ENCODE measurements at places on chromosomes 1 and 21.

DNA sequence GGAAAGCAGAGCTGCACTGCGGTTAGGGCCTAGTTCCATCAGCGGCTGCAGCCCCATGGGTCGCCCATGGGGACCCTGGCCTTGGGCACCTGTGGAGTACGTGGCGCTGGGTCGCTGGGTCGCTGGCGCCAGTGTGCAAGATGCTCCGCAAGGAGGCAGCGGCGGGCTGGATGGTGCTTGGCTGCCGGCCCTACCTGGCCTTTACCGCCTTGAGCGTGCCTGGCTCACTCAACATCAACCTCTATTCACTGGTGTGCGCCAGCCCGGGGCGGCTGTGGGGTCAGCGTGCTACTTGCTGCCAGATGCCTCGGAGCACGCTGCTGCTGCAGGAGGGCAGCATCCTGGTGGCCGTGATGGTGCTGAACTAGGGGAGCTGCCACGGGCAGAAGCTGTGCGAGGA, 85.1 kb upstream of the RHOU start:
- DNase-seq = no peak

- no peak for DNase-seq
Observed at GRCh38 chr21:23811805-23812204, 1795.5 kb downstream of the MRPL39 start.

DNA sequence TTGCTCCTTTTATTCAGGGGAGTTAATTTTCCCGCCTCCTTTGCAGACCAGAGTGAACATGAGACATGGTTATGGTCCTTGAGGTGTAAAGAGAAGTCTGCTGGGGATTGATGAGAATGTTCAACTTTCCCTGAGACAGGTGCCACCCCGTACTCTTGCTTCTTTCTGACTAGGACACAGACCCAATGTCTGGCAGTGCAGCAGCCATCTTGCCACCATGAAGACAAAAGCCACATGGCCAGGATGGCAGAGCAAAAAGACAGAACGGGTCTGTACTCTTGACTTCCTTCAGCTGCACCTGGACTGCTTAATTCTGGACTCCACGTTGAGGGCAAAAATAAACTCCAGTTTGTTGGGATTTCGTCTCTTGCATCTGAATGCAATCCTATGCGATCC, 54.1 kb downstream of the KLHDC7A start:
- DNase-seq = no peak

DNA sequence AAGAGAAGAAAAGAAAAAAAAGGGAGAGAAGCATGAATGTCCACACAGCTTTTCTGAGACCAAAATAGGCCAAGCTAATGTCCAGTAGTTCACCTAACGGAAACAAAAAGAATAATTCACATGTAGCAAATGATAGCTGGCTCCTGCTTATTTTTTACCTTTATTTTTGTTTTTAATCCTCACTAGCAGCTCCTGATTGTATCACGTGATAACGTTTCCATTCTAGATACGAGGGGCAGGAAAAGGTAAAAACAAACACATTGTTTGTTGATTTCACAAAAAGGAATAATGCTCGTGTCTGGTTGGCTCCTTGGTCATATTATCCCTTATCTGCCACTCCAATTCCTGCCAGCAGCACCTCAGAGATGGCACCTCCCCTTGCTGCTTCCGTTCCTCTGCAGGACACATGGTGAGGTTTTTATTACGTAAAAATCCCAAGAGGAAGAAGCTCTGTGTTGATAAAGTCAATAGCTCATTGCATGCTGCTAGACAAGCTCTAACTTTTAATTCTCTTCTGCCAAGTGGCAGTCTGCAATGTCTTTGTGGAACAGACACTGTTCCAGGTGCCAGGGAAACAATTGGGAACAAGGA, 201.7 kb downstream of the CRB1 start:
- no peak for DNase-seq

GRCh38 chr21:22758478-22758877, 1760.3 kb downstream of the NCAM2 start:
- DNase-seq = no peak

- no peak for DNase-seq
Observed at GRCh38 chr1:241213139-241213538, 143.9 kb downstream of the RGS7 start.
